DMS 273 treated with DMSO at 0.1 percent for 48 hours (cell line): ENCODE measurements at places on chromosomes 4 and X.

GRCh38 chrX:153610836-153611213 is 11.9 kb upstream of the CCNQ start:
- no peak for DNase-seq

- DNase-seq: no peak
Observed at GRCh38 chr4:13777341-13777740, 149.8 kb upstream of the BOD1L1 start.

GRCh38 chrX:120759685-120760084 is 116.0 kb downstream of the CT47B1 start:
- DNase-seq: no peak

- DNase-seq: no peak
Observed at GRCh38 chrX:118536204-118536603, 40.6 kb downstream of the DOCK11 start.

DNA sequence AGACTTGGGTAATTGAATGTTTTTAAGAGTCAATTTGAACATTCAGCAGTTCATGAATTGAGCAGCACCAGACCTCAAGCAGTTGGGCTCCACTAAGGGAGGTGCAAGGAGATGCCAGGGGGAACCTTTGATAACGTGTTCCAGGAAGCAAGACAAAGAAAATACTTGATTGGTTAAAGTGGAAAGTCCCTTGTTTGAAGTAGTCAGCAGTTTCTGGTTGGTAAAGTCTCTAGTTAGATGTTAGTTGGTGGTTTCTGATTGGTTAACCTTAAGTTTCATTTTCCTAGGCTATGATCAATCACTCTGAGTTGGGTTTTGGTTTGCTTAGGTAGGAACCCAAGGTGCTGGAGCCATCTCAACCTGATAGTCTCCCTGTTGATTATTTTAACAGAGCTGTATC is 4.0 kb downstream of the HERC6 start:
- DNase-seq: no peak

DNA sequence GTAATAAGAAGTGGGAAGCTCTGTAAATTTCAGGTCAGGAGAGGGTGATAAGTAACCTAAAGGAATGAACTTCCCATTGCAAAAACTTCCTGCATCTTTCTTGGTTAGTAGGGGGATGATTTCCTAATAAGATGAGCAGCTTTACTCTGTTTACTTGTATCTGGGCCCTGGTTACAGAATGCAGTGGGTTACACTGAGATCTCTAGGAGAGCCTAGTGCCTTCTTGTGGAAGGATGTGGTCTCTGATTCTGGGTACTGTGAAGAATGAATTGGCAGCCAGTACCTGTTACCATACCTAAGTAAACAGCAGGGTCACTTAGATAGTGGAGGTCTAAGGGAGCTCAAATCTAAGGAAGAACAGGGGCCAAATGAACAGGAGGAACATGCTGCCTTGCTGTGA is 320.6 kb downstream of the ARHGAP10 start:
- no peak for DNase-seq
